T1000 (cell line): ENCODE measurements at places on chromosomes 3 and 15.

- no peak for DNase-seq
Observed at GRCh38 chr15:89828281-89829145, 13.9 kb upstream of the ANPEP start.

DNA sequence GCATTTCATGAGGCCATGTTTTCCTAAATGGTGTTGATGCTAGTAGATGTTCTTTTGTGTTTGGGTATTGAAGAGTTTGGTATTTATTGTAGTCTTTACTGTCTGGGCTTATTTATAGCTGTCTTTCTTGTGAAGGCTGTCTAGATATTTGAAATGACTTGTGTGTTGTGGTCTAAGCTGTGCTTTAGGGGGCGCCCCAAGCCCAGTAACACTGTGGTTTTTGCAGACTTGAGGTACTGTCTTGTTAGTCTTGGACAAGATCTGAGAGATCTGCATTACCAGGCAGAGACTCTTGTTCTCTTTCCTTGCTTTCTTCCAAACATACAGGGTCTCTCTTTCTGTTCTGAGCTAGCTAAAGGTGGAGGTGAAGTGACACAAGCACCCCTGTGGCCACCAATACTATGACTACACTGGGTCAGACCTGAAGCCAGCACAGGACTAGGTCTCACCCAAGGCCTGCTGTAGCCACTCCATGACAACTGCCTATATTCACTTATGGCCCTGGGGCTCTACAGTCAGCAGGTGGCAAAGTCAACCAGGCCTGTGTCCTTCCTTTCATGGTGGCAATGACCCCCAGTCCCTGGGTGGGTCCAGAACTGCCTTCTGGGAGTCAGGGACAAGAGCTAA lies 152.1 kb upstream of the TBC1D5 start:
- no peak for DNase-seq

DNA sequence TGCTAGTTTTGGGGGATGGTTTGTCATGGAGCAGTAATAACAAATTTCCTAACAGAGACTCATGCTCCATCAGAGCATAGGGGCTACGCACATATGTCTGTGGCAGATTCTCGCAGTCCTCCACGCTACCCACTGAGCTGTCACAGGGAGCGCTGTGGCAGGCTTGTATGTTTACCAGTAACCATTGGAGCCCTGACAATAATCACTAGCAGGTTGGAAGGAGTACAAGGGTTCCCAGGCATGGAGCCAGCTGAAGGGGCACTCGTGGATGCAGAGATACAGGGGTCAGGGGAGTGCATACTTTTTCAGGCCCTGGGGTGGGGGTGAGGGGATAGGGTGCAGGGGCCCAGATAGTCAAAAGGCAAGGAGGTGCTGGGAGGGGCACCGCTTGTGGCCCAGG lies 7.9 kb upstream of the GP9 start:
- no peak for DNase-seq

DNA sequence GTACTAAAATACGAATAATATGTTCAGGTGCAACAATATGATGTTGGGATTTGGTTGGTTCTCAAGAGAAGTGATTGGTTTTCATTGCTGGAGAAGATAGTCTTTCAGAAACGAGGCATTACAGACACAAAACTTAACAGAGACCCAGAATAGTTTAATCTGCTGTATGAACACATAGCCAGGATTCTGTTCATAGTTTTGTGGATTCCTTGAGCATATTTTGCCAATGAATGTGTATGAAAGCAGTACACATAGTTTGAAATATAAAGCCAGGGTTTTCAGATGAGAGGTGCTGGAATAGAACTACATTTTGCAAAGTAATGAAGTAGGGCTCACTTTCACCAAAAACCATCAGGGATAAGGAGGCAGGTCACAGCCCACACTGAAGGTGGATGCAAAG lies 5.7 kb upstream of the MCTP2 start:
- DNase-seq, result no peak

GRCh38 chr15:63480441-63480821 lies 24.0 kb upstream of the USP3 start:
- DNase-seq, result no peak

GRCh38 chr15:58374147-58374546 lies 57.6 kb upstream of the LIPC start:
- DNase-seq, result no peak

- DNase-seq, result no peak
Observed at GRCh38 chr3:82607391-82607790, 845.9 kb upstream of the GBE1 start.

DNA sequence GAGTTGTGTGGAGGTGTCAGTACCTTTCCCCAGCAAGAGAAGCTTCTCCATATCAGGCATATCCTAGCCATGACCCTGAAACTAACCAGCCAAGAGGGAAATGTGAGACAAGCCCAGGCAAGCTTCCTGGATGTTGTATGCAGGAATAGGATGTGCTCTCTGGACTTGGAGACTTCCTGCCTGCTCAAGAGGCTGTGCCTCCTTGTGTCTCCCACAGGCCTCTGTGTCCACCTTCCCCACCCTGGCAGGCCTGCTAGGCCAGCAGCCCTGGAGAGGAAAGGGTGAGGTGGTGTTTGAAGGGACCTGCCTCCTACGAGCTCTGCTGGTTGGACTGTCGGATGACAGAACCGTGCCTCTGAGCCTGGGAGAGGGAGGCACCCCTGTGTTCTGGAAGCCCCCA lies 2.1 kb upstream of the DYNLT2B start:
- DNase-seq, result no peak

DNA sequence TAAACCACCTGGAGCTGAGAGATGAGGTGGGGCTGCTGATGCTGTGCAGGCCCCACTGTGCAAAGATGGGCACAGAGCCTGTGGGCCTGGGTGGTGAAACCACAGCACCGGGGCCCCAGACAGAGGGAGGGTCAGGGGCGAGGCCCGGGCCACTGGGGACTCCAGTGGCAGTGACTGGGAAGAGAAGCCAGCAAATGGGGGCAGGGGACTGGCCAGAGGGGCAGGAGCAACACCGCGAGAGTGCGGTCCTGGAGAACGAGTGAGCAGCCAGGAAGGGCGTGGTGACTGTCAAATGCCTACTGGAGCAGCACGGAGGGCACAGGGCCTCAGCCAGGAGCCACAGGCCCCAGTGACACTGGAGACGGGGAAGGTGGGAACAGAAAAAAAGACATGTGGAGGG lies 39.8 kb downstream of the HCN4 start:
- no peak for DNase-seq

DNA sequence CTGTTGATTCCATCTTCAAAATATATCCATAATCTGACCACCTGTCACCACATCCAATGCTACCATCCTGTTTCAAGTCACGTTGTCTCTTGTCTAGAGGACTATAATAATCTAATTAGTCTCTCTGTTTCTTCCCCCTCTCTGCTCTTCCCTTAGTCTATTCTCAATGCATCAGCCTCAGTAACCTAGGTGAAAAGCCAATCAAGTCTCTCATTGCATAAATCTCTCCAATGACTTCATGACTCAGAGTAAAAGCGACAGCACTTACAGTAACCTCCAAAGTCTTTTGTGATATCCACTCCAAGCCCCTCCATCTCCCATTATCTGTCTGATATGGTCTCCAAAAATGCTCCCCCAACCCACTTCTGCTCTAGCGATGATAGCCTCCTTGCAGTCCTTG lies 7.2 kb downstream of the UBA3 start:
- no peak for DNase-seq

DNA sequence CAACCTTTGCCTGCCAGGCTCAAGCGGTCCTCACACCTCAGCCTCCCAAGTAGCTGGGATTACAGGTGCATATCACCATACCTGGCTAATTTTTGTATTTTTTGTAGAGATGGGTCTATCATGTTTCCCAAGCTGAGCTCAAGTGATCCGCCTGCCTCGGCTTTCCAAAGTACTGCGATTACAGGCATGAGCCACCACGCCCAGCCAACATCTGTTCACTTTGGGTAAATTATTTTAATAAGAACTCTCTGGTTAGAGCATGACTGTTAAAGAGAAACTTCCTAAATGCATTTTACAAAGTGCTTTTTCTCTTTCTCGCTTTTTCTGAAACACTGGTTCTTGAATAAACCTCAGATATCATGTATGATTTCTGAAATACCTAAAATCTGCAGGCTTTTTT lies 172.5 kb downstream of the PTPRG start:
- no peak for DNase-seq

- DNase-seq, result peak; percentile 10
Observed at GRCh38 chr3:152574461-152575079, 260.4 kb upstream of the P2RY1 start.

GRCh38 chr3:140242818-140243276 lies 307.9 kb downstream of the CLSTN2 start:
- no peak for DNase-seq

GRCh38 chr3:113141543-113141942 lies 69.8 kb upstream of the BOC start:
- DNase-seq, result no peak

DNA sequence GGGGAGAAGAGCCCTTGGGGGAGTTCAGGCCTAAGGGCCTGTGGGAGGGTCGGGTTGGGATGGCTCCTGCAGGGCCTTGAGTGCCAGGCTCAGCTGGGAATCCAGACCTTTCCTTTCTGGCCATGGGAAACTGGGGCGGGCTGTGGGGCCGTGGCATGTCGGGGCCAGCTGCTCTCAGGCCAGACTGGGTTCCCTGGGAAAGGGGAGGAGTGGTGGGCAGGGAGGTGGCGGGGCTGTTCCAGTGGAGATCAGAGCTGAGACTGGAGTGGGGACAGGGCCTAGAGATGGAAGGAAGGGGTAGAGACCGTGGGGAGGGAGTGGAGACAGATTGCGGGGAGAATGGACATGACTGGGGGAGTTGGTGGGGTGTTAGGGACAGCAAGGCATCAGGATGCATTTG lies 20.3 kb downstream of the FBLN2 start:
- DNase-seq, result no peak

DNA sequence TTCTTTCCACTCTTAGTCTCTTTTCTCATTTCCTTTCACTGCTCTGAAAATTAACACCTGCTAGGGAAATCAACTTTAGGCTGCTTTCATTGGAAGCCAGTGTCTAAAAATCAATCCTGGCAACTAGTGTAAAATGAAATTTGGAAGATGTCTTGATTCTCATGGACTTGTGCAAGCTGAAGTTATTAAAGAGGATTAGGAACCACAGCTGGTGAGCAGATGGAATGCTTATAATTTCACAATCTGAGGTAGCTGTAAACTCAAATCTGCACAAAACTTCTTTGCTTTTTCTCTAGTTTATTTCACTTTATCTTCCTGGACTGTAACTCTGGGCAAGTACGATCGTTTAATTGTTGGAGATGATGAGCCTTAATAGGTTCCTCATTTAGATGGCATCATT lies 175.6 kb downstream of the GHSR start:
- no peak for DNase-seq

GRCh38 chr15:76059320-76060117 lies at the start of gene TMEM266:
Gene TMEM266 (plus strand): TSS chr15:76059985. CDS start chr15:76134264, 74,279 bp downstream.
- no peak for DNase-seq

DNA sequence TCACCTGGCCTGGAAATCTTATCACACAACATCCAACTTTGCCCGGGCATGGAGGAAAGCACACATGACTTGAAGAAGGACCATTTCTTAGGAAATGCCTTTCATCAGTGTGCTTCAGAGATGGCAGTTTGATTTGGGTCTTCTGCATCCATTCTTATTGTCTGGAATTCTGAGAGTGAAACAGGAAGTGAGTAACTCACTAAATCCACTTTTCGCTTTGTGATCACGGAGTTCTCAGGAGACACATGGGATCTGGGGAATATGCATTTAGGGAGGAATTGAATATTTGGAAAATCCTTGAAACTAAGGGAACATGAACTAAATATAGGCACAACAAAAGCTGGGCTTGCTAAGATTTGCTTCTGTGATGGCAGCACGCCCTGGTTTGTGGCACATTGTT lies 212.5 kb upstream of the FEZF2 start:
- DNase-seq, result no peak

DNA sequence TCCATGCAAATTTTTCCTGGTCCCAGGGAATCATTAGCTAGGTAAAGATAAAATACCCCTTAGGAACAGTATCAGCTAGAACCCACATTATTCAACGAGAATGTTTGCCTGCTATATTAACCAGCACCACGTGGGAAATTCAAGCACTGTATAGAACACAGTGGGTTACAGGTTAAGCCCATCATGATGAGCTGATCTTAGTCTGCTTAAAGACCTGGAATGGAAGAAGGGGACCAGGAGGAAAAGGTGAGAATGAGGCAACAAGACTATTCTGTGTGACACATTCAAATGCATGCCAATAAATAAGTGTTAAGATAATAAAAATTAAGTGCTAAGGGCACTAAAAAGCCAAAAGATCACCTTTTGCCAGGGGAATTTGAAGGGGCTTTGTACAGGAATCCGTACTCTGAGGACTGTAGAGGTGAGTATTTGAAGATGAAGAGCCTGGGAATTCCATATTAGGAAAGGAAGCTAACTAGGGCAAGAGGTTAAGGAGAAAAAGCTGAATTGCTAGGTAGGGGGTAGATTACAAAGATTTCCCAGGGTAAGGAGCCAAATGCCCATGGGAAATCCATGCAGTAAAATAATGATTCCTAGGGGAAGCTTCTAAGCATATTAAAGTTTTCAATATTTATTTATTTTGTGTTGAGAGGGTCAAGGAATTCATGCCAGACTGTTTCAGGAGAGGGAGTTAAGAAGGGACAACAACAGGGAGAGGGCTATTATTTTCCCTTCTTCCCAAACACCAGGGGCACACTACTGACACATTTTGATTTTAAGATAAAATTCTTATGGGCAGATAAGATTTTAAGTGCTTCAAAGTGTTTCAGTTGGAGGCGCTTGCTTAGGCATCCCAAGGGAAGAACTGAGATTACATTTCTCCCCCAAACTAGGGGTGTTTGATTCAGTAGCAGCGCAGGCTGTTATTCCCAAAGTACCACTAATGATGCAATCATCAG lies 2.3 kb upstream of the MED12L start:
- DNase-seq, result no peak

- DNase-seq, result no peak
Observed at GRCh38 chr3:174488527-174488926, 370.6 kb upstream of the NAALADL2 start.

GRCh38 chr3:27072810-27073651 lies 296.2 kb downstream of the NEK10 start:
- DNase-seq, result no peak

- DNase-seq, result no peak
Observed at GRCh38 chr15:52481915-52482314, 46.8 kb downstream of the MYO5A start.

DNA sequence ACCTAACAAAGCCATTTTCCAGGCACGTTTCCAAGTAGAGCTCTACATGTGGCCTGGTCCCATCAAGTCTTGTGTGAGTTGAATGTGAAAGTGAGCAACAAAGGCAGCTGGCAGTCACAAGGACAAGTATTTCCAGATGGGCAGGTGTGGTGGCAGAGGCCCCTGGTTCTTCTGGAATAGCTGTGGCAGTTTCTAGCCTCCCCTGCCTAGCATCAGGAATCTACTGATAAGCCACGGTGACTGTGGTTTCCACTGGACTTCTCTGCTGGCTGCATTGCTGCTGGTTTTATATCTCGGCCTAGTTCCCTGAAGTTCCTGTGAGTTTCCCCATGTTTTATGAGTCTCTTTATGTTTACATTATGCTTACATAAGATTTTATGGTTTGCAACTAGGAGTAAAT lies 117.7 kb downstream of the GOLIM4 start:
- DNase-seq, result no peak

DNA sequence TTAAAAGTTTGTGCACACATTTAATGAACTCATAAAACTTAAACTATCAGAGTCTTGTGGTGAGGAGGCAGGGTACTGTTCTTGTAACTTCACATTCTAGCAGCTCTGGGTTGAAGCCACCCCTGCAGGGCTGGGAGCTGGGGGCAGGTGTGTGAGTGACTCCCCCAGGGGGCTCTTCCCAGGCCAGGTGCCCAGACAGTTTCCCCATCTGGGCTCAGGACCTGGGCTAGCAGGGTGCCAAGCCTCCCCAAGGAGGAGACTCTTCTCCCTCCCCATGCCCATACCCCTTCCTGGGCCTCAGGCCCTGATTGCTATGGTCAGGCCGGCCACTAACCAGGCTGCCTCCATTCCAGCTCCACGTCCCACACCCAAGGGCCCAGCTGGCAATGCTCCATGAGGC lies 22.0 kb upstream of the CHCHD6 start:
- DNase-seq, result no peak
